Skin of body (tissue), 3 donors: ENCODE measurements at places on chromosomes 6 and 20.
A peak's percentile ranks its signal among the peaks of the same experiment; 100 is the strongest.

DNA sequence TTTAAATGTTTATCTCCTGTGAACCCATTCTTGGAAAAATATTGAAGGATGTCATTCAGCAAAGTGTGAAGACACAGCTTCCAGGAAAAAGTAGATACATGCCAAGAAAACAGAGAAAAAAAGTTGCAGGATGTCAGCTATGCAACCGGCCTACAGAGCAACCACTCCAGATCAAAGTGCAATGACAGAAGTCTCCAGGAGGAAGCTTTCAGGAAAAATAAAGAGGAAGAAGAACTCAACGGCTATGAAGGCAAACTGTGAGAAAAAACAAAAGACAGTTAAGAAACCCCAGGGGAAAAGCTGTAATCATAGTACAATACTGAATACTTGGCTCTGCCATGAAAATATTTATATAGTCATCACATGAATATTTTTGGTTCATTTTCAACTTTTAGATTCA is 30.6 kb downstream of the REPS1 start:
- DNase-seq: peak; percentile 63

DNA sequence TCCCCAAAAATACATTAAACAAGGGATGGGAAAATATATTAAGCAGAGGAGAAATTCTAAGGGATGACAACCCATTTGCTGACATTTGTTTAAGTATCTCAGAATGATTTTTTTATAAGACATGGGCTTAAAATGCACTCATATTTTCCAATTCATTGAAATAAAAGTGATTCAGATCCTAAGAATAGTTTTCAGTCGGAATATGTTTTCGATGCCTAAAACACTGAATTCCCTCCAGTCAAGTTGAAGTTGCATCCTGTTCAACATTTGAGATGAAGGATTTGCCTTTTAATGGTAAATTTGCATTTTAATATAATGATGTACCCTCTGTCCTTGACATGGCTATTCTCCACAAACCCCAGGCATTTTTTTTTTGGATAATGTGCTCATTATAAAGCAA is 79.3 kb downstream of the PTCHD4 start:
- peak; percentile 48 for DNase-seq

DNA sequence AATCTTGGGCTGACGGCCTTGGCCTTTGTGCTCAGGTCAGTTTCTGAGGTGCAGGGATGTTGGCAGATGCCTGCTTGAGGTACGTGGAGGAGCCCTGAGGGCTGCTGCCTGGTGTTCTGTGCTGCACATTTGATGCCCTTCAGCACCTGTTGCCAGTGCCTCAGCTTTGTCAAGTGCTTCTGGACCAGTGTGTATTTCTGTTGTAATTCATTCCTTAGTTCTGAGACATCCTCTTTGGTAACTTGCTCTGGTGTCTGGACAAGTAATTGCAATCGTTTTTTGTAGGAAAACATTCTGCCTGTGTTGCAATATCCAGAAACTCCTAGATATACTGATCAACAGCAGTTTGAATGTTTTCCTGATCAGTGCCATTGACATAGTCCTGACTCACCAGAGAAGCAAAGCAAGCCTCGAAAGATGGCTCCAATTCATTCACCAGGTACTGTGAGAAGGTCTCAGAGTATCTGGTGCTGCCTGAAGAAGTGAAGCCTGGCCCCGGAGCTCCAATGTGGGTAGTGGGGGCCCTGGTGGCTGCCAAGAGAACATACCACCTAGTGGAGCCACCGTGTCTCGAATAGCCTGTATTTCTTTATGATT is 26.7 kb downstream of the ZNF337 start:
- DNase-seq: no peak

GRCh38 chr20:55415567-55416142 is 589.7 kb downstream of the CBLN4 start:
- DNase-seq: peak; percentile 21

- no peak for DNase-seq
Observed at GRCh38 chr6:10725716-10726115, 2.8 kb downstream of the TMEM14C start.

- no peak for DNase-seq
Observed at GRCh38 chr20:13745784-13746183, 38.9 kb downstream of the ESF1 start.

DNA sequence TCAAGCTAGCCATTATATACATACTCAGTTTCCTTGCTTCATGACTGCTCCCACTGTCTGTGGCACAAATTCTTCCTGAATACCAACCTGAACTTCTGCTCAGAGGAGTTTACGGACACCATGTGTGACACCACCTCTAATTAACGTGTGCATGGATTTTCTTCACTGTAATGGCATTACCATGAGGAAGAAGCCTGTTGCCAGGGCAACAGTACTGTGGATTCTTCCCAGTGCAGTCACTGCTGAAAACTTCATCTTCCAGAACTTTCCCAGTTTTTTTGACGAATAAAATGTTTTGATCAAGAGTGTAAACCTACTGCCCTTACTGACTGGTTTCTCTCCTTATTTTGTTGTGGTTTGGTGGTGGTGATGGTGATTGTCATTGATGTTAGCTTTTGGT is 444.3 kb upstream of the NRSN1 start:
- DNase-seq: no peak

DNA sequence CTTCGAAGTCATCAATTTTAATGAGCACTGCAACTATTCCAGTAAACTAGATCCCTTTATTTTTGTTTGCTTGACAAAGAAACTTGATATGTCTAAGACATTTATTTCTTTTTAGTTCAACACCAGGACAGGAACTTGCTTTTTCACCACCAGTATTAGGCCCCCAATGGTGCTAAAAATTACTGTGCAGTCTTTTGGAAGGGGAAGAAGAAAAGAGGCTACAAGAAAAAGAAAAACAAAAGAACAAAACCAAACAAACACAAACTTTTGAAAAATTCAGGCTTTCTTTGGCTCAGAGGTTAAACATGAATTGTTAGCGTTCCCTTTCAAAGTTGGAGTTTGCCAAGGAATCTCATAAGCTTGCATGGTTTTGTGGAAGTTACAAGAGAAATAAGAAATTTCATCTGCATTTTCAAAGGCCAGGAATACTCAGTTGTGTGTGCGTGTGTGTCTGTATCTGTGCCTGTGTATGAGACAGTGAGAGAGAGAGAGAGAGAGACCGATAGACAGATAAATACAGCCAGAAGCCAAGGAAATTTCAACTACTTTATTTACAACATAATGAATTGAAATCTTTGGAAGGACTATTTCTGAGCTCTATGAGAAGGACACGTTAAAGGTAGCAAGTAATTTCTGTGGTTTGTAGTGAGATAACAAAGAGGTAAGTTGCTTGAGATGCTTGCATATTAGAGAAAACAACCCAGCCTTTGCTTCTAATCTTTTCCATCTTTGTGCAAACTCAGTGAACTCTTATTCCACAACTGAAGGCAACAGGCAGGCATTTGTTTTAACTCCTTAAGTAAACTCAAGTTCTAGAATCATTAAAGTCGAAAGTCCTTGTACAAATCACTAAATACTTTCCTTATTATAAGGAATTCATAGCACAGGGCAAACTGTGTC is 171.0 kb upstream of the CITED2 start:
- peak; percentile 35 for DNase-seq

- DNase-seq: no peak
Observed at GRCh38 chr6:96304997-96305396, 216.6 kb upstream of the UFL1 start.

DNA sequence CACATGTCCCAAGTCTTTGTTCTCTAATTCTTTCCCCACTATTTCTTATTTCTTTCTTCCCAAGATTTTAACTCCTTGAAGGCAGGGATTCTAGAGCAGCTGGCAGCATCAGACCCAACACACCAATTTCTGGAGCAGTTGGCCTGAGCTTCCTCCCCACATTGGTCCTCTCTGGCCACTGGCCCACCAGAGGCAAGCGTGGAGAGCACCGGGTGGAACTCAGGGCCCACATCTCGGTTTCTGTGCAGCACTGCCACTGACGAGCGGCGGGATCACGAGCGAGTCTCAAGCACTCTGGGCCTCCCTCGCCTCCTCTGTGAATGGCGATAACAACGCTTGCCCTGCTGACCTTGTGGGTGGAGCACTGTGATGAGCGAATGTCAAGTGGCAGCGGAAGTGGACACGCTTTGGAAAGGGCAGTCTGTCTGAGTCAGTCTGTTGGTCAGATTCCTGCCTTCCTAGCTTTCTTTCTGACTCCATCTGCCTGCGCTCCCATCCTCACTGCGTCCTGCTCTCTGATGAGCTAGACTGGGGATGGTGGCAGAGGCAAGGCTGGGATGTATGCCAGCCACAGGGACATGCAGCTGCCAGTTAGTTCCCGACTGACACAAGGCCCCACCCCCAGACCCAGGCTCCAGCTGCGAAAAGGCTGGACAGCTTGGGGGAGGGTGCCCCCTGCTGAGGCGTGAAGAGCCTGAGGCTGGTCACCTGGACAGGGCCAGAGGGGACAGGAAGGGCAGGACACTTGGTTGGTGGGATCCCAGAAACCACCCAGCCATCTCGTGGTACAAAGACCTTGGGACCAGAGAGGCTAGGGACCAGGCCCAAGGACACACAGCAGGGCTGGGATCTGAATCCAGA is 4.5 kb upstream of the SPDEF start:
- DNase-seq: no peak

DNA sequence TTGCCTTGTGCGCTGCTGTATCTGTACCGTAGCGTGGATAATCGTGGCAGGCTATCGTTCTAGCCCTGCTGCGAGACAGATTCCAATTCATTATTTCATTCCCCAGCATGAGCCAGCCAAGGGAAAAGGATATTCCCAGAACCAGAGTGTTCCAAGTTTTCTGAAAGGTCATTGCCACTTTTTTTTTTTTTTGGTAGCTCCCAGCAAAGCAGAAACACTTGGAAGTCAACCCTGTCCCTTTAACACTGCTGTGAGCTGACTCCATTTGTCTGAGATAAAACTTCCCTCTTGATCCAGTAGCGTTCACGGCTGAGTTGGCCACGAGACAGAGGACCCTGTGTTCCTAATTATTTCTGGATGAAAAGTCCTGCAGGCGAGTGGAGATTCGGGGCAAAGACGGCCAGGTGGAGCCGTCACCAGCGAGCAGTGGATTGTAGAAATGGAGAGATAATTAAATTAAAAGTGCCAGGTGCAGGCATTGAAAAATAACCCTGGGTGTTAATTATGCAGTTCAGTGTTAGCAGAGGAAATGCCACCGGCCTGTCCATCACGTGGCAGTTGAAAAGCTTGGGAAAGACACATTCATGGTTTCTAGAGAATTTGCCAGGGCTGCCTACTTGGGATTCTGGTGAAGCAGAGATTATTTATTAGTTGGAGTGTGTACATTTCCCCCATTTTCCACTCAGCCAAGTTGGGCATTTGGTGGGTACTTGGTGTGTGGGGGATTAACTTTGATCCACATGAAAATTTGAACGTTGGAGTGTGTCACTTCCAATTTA is 164.2 kb downstream of the SLC24A3 start:
- no peak for DNase-seq

- no peak for DNase-seq
Observed at GRCh38 chr6:71419217-71420094, 130.8 kb downstream of the OGFRL1 start.

DNA sequence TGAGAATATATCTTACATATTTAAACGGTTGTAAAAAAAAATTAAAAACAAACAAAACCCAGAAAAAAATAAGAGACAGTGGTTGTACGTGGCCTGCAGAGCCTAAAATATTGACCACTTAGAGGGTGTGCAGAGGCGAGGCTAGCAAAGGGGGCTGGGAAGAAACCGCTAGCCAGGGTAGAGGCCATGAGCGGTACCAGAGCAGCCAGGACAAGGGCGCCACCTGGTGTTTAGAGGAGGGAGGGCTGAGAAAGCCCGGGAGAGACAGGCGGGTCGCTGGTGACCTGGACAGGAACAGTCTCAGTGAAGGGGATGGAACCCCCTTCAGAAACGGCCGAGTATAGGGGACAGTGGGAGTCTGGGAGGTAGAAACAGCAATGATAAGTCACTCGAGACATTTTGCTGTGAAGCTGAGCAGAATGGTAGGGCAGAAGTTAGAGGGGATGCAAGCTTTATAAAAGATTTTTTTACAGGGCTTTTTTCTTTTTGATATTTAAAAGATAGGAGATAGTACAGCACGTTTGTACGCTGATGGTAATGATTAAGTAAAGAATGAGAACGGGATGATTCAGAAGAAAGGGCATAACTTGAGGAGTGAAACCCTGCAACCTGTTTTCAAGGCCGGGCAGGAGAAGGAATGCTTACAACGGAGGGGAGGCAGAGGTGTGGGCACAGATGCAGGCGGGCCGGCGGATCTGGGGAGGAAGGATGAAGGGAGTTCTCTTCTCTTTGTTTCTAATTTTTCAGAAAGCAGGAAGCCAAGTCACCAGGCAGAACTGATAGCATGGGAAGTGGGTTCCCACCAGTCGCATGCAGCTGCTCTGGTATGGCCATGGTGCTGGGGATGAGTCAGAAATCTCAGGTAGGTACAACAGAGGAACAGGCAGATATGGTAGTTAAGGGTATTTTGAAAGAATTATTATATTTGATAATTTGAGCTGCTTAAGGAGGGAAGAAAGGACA is 76.2 kb downstream of the FAM229B start:
- DNase-seq: no peak

GRCh38 chr6:37990762-37991525 is 171.4 kb downstream of the ZFAND3 start:
- no peak for DNase-seq

DNA sequence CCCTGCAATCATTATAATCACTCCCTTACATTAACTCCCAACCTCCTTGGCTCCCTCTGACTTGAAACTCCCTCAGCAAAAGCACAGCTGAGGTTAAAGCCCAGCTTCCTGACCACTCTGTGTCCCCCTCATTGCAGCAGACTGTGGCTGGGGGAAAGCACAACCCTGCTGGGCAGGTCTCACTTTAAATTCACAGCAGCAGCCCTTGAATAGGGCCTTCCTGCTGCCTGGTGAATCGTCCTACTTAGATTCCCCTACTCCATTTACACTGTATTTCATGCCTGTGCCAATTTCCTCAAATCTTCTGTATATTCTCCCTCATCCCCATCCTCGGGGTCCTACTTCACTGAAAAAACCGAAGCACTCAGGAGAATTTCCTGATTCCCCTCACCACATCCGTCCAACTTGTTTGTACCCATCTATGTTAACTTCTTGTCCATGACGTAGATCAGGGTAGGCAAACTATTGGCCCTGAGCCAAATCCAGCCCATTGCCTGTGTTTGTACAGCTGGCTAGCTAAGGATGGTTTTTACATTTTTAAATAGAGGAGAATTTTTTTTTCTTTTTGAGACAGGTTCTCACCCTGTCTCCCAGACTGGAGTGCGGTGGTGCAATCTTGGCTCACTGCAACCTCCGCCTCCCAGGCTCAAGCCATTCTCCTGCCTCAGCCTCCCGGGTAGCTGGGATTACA is 31.5 kb upstream of the GCM1 start:
- no peak for DNase-seq

- no peak for DNase-seq
Observed at GRCh38 chr20:42155586-42155985, 537.4 kb upstream of the CHD6 start.

- DNase-seq: no peak
Observed at GRCh38 chr20:54026295-54027064, 43.9 kb downstream of the BCAS1 start.

- DNase-seq: no peak
Observed at GRCh38 chr20:52383995-52384621, 192.5 kb upstream of the ZFP64 start.
